ENCODE measurements at places on chromosomes 1 and 21.

DNA sequence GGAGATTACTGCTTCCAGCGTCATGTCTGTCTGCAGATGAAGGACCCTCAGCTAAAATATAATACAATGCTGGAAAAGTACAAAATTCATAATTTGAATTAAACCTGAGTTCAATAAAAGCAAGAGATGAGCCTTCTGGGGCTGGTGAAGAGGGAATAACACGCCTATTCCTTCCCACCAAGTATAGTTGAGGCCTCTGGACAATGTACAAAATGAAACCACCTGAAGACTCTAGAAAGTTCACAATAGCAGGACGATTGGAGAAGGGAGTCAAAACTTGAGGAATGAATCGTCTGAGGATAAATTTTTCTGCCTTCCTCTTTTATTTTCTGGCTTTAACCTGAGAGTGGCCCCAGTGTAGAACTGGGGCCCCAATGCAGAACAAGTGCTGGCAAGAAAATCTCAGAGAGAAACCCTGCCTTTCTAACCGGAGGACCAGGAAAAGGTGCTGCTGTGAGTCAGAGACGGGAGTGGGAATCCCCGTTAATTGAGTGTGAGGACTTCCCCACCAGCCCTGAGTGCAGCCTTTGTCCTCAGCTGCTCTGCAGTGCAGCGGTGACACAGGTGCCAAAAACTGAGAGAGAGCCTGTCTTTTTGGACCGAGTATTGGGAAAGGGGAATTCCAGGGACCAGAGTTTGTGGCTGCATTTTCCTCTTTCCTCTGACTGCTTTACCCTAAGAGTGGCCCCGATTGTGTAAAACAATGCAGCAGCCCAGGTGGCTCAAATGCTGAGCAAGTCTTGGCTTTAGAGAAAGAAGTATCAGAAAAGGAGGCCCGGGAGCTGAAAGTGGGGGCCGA lies 264.9 kb downstream of the DYRK1A start:
- DNase-seq = no peak

GRCh38 chr21:26147535-26147934 lies 23.0 kb downstream of the APP start:
- DNase-seq = no peak

DNA sequence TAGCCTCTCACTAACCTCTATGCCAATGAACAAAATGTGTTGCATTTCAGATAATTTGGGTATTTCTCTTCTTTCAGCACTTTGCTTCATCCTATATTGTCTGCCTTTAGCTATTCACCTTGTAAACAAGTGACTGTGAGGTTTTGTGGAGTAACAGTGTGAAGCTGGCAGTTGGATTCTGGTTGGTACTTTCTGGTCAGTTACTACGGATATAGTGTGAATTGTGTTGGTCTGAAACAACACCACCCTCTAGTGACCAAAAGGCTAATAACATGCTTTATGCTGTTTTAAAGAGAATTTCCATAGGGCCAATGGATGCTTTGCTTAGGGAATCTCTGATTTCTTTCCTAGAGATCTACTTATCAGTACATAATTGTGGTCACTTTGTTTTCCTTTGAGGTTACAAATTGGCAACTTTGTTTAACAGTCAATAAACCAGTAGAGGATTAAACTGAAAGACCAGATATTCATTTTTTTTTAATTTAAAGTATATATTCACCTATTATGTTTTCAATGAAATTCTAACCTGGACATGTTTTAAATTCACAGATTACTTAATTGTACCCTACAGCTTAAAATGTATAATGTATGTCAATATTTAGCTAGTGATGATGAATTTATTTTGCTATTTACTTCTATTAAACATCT lies 2.5 kb upstream of the PTGER3 start:
- DNase-seq = no peak

GRCh38 chr1:219938706-219939105 lies 10.3 kb upstream of the SLC30A10 start:
- DNase-seq = no peak

GRCh38 chr21:41357546-41357945 lies 4.3 kb upstream of the MX2 start:
- DNase-seq = no peak

DNA sequence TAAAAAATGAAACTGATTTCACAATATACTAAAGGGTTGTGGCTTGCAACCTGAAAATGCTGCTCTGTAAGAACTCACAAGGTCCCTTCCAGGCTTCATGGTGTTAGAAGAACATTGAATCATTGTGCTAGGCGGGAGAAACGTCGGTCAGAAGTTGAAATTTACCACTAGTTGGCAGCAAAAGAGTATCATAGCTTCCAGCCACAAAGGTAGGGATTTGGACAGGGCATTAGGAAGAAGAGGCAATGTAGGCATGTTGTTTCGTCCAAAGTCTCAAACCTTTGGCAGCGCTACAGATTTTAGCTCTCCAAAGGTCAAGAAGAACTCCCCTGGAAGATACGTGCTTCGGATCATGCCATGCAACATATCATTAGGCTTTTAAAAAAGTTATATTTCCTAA lies 62.5 kb upstream of the ZP4 start:
- no peak for DNase-seq

GRCh38 chr1:1000357-1001056 lies 610 bp upstream of the HES4 start:
- peak; percentile 87 for DNase-seq

DNA sequence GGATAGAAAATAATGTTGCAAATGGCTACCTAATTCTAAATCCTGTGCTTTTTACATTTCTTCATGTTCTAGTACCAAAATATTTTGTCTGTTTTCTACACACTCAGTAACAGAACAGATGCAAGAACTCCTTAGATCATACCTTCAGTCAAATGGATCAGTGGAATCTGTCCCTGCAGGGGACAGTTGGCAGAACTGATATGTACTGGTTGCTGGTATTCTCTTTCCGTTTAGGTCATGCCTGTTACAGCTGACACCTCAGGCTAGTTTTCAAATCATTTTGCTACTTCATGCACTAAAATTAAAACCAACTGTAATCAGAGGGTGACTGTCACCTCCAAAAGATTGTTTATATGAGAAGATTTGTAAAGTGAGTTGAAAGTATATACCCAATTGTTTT lies 109.2 kb downstream of the TNNI3K start:
- DNase-seq = no peak

DNA sequence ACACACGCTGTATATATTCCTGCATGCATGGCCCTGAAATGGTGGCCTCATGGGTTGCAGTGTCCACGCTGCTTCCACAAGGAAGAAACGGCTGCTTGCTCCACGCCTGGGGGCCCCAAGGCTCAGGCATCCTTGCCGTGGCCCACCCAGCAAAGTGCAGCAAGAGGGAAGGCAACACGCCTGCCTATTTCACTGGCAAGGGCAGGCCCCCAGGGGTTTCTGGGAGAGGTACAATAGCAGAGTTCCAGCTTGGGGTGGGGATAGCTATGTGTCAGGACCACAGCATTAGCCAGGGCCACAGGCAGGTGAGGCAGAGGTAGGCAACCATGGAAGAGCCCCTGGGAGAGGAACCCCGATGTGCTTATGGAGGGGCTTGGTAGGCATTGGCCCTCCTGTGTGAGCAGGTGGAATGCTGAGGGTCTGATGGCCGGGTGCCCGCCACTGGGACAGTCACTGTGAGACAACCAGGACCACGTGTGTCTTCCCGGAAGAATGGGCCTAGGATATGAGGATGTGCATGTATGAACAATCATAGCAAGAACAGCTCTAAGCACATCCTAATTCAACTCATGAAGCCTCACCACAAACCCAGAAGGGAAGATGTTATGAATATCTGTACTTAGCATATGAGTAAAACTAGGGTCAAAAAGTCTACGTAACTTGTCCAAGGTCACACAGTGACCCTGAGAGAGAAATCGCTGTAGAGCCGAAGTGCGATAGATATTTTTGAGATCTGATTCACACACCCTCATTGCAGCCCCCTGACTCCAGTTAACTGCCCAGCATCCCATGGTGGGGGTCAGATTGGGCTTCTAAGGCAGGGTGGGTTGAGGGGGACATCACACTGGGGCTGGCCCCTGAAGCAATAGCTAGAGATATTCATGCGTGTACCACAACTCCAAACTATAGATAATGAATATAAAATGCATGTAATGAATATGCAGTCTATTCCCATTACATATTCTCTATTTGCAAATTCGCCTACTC lies 11.8 kb downstream of the TFF2 start:
- DNase-seq = peak; percentile 48

- no peak for DNase-seq
Measured at GRCh38 chr1:39142401-39143060, 62.0 kb upstream of the MACF1 start.

DNA sequence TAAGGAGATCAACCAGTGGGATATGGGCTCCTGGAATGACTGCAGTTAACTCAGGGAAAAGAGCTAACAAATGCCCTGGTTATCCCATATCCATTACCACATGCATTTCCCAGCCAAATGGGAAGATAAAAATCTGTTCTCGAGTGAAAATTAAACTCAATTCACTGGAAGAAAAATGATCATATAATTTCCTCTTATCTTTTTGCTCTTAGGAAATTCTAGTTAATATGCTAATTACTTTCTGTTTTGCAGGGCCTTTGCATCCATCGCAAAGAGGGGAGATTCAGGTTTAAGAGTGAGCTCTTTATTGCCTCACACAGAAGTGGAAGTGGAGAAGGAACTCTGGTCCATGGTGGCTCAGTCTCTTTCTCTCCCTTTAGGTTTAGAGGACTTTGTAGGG lies 3.9 kb upstream of the IL24 start:
- no peak for DNase-seq

DNA sequence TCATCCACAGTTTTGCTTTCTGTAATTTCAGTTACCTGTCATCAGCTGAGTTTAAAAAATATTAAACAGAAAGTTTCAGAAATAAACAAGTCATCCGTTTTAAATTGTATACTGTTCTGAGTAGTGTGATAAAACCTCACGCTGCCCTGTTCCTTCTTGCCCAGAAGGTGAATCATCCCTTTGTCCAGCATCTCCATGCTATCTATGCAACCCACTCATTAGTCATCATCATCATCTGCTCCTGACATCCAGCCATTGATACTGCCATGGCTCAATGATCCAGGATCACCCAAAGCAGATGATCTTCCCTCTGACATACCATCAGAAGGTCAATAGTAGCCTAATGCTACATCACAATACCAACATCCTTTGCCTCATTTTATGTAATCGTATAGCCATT lies 198.3 kb downstream of the SLC44A5 start:
- no peak for DNase-seq

- DNase-seq = no peak
Measured at GRCh38 chr1:244354810-244355278, 96.9 kb downstream of the ADSS2 start.

- peak; percentile 79 for DNase-seq
Measured at GRCh38 chr21:38913120-38913892, 107.6 kb downstream of the ETS2 start.

DNA sequence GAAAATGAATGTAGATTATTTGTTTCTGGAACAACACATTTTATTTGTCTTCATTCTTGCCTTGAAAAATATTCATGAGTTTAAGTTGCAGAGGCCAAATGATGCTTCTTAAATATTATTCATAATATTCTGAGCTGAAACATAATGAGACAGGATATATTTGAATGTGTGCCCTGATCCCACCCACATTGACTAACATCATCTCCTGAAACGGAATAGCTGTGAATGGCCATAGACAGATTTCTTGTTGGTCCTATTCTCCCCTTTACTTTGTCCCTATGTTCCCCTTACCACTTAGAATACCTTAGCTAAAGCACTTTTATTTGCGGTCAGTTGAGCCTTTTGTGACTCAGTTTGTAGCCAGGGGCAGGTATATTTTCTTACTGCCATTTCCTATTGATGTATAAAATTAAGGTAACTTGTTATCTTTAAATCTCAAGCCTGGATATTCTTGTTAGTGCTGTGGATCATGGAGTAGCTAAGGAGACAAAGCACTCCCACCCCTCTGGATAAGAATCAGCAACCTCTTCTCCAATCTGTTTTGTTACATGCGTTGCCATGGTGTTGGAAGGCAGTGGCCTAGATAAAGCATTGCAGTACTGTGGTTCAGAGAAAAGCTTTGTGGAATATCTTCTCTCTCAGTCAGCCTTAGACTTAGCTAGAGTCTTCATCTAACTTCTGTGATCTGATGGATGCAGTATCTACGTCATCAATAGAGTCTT lies 478.5 kb upstream of the DEPDC1 start:
- DNase-seq = no peak

DNA sequence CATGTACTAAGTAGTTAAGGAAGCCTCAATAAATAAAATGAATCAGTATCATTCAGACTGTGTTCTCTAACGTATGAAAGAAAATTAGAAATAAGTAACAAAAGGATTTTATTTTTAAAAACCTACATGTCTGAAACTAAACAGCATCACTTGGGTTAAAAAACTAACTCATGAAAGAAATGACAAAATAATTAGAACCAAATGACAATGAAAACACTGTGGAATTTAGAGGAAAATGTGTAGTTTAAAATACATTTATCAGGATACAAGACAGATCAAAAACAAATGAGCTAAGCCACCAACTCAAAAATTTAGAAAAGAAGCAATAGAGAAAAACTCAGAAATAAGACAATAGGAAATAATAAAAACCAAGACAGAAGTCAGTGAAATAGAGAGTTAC lies 108.7 kb downstream of the TENT5C start:
- no peak for DNase-seq

GRCh38 chr1:174222166-174222949 lies 63.0 kb downstream of the RABGAP1L start:
- DNase-seq = no peak

DNA sequence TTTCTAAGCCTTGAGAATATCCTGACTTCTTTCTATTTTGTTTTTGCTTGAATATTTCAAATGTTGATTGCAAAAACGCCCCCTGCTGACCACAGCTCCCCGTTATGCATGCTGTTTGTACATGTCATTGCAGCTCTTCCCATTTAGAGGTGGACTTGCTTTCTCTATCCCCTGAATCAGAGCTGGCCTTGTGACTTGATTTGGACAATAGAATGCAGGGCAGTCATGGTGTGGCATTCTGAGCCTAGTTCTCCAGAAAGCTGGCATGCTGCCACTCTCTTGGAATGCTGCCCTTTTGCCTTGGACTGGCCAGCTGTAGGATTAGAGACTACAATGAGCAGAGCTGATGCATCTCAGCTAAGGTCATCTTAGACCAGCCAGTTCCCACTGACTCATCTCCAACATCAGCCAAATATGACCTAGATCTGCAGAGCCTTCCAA lies 1561.5 kb downstream of the MRPL39 start:
- DNase-seq = peak; percentile 82

DNA sequence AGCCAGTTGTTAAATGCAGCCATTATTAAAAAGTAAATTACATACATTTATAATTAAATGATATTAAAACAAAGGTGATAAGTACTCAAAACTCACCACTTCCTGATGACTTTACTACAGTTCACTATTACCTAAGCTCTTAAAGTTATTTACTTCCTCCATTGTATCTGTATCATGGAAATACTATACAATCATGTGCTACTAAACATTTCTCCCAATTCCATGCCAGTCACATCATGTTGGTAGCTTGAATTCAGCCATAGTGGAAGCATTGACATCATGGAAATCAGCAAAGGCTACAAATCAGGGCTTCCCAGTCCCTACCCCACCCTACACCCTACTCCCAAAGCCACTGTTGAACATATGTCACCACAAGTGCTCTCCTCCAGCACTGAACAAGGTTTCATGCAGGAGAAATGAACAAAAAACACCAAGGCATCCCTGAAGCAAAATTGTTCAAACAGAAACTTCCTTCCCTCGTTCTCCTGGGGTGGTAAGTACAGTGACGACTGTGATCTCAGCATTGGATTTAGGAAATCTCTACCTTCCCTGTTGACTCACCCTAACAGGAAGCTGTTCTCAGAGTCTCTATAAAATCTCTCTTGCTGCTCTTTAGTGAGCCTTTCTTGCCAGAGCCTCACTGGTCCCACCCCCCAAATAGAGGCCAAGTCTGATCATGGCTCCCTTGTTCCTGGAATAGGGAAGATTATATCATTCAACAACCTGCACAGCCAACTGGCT lies 12.7 kb downstream of the VSIG8 start:
- DNase-seq = no peak

- no peak for DNase-seq
Measured at GRCh38 chr1:115669886-115670285, 28.1 kb downstream of the VANGL1 start.

All from sciatic nerve (tissue), 2 donors.